ENCODE measurements at places on chromosomes 1 and 21.

GRCh38 chr1:58852731-58853485 is 69.1 kb upstream of the JUN start:
- no peak for DNase-seq

DNA sequence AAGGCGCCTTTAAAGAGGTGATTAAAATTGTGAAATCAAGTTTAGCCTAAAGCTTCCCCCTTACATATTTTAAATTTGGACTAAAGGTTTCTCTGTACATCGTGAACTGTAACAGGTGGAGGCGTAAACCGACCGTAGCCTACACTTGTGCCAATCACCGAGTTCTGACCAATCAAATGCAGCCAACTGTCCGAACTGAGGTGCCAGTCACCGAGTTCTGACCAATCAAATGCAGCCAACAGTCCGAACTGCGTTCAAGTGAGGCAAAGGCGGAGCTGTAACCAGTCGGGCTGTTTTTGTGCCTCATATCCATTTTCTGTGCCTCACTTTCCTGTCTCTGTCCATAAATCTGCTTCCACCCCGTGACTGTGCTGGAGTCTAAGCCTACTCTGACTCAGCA is 7.4 kb downstream of the TFF1 start:
- no peak for DNase-seq

GRCh38 chr1:224149709-224150108 is 33.3 kb upstream of the DEGS1 start:
- no peak for DNase-seq

DNA sequence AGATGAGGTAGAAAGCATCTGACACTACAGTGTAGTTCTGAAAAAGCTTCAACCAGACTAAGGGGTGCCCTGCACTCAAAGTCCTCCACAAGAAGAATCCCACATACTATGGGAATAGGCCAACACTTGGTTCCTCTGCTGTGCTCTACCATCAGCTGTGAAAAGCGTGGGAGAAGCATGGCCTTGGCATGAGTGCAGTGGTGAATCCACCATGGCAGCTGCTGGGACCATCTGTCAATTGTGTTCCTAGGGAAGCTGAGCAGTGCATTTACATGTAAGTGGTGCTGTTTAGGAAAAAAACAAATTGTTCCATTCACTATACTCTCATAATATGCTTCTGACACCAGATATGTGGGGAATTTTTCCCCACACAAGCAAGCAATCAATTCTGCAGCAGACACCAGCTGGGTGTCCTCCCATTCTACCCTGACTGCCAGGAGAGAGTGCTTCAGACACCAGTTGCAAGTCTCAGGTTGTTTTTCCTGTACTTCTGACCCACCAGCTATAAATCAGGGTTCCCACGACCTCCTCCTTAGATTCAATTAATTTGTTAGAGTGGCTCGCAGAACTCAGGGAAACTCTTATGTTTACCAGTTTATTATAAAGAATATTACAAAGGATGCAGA is 230.8 kb upstream of the CHRM3 start:
- DNase-seq = no peak

- peak; percentile 65 for DNase-seq
Observed at GRCh38 chr1:212167098-212167497, 118.1 kb upstream of the PPP2R5A start.

- no peak for DNase-seq
Observed at GRCh38 chr1:3366126-3367051, 88.1 kb upstream of the ARHGEF16 start.

DNA sequence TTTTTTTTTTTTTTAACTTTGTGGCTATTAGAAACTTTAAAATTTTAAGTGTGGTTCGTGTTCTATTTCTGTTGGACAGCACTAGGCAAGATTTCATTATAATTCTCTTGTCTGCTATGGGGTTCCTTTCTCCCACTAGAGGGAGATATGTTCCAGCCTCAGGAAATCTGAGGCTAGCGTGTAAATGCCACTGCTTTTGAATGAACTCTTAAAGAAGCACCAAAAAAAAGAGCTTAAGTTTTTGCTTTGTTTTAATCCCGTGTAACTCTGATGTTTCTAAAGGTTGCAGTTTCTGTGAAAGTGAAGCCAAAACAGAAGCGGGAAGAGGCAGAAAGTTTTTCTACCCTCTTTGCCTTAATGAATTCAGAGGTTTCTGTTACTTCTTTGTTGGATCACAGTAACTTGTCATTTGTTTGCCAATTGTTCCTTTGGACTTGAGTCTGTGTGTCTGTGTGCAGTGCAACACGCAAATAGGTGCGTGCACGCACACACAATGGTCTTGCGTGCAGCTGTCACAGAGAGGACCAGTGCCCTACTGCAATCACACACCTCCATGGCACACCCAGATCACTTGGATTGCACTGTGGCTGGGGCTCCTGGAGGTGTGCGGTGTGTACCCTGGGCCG is 32.3 kb downstream of the HHAT start:
- peak; percentile 54 for DNase-seq

- DNase-seq = no peak
Observed at GRCh38 chr1:226711976-226712741, 26.9 kb downstream of the ITPKB start.

DNA sequence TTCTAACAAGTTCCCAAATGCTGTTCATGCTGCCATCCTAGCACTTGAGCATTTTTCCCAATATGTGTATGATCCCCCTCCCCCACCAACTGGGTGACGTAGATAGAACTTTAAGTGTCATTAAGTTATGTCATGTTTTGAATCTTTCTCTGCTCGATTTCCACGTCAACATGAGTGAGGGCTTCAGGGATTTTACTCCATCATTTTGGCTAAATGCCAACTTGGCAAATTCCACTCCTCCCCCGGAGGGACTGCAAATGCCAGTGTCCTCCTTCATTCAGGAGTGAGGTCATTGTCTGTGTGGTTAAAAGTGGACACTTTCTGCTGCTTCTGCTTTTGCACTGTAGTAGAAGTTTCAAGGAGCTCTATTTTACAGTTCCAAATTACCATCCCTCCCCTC is 201.7 kb downstream of the FGGY start:
- DNase-seq = peak; percentile 55

DNA sequence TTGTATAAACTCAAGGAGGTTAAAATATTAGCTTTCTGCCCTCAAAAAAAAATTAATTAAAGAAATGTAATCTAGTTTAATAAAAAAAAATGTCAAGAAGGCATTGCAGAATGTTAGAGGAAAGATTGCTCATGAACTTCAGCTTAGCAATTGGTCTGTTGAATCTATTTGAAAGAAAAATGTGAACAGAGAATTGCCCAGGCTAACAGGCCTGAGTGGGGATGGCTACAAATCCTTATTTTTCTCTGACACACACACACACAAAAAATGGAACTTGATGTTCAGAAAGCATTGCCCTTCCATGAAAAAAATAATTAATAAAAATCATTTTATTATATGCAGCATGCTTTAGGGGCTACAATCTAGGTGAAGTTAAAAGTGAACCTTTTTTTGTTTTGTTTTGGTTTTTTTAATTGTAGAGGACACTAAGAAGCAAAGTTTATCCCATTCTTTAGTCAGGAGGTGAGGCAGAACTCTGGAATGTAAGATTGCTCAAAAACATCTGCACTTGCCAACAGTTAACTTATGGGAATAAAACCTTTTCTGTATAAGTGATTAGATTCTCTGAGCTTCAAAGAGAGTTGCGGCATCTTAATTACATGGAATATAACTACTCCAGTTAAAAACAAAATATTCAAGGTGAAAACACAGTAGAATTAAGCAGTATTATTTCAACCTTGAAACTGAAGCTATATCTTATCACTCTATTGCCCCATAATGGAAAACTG is 658.5 kb upstream of the ADGRL2 start:
- DNase-seq = peak; percentile 75
